Activated naive CD8-positive, alpha-beta T cell treated with anti-CD3 and anti-CD28 coated beads, Interleukin-2, amount 10 ng/mL, durations not matched to agents 7 days and 5 days (primary cell): ENCODE measurements at places on chromosomes 1 and 21.

GRCh38 chr1:214281021-214281719 is at the start of gene SMYD2:
Gene SMYD2, plus strand, starts transcription at chr1:214281159. Its CDS starts 96 bp downstream, at chr1:214281255.
- peaks cover 37% of the 10 kb centered on the region for H3K4me1 ChIP-seq
- peak within 1 kb of the TSS; percentile 88 for H3K27ac ChIP-seq
- H3K4me3 ChIP-seq = peak within 1 kb of the TSS; percentile 98
- H3K27me3 ChIP-seq = no peaks in the 10 kb centered on the region

DNA sequence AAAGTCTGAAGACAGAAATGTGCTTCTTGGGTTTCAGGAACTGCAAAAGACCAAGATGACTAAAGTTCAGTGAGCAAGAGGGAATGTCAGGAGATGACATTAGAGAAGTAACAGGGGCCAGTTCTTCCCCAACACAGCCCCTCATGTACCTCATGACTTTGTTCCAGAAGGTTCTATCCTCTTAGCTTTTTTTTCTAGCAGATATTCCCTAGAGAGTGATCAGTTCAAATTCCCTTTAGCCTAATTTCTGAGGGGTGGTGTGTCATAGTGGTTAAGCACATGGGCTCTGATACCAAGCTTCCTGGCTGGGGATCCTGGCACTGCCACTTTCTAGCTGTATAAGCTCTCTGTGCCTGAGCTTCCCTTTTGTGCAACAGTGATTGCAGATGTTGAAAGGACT is 108.0 kb downstream of the LBR start:
- no peak overlapping the region for H3K4me3 ChIP-seq
- DNase-seq = no peak
- H3K27ac ChIP-seq = no peak overlapping the region
- peaks cover 2% of the 10 kb centered on the region for H3K36me3 ChIP-seq
- H3K27me3 ChIP-seq = peaks cover 2% of the 10 kb centered on the region

- DNase-seq = no peak
- H3K4me1 ChIP-seq = no peaks in the 10 kb centered on the region
- H3K4me3 ChIP-seq = no peak overlapping the region
These were observed 76.3 kb downstream of the LRRC53 start for GRCh38 chr1:74436078-74436477.

DNA sequence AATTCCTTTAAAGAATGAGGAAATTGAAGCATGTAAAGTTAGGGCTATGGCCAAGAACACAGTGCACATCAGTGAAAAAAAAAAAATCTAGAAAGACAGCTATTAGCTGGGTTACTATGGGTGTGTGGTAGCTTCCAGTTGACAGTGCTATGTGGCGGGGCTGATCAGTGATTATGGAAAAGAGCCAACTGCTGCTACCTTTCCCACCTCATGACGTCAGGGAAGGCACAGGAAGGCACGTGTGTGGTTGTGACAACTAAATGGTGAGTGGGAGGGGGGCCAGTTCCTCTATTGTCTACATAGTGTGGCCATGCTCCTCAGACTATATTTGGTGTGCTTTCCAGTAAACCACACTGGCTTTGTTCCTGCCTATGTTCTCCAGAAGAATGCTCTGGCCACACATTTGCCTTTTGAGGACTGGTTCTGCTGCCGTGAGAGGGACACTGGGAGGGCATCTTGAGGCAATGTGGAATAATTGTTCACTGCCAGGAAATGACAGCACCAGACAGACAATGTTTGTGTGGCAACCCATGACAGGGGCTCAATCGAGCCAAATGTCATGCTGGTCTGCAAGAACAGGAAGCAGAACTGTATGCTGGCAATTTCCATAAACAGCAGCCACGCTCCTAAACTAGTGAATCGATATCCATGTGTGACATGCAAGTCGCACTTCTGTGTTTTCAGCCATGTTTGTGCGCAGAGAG is 3.0 kb upstream of the SDE2 start:
- peak overlapping the region; percentile 80 for H3K27ac ChIP-seq
- H3K36me3 ChIP-seq = peaks cover 3% of the 10 kb centered on the region
- no peaks in the 10 kb centered on the region for H3K27me3 ChIP-seq

DNA sequence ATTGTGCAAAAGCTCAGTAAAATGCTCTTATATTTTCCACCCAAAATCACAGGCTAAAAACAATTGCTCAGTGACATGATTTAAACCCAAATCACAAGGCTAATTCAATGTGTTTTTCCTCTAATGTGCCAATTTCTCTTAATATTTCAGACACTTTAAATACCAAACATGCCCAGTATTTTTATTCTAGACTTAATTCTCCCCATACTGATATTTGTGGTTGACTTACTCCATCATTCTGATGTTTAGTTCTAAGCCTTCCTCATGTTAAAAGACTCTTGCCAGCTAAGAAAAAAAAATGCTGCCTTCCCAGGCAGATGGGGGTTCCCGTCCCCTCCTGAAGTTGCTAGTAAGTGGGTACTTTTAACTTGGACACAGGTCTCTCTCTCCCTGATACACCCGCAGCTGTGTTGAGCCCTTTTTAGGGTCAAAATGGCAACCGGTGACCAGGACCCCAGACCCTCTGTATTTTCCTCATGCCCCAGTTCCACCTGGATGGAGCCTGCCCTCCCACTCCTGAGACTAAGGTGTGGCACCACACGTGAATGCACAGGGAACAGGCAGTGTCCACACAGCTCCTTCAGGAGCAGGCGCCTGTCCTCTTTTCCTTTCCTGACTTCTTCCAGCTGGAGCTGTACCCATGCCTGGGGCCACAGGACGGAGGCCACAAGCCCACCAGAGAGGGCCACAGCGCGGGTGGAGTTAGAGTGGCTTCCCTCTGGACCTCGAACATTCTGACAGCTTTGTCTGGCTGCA is 118.9 kb downstream of the RIPK4 start:
- no peaks in the 10 kb centered on the region for H3K4me1 ChIP-seq
- no peak overlapping the region for H3K4me3 ChIP-seq
- H3K36me3 ChIP-seq = no peaks in the 10 kb centered on the region
- peaks cover 8% of the 10 kb centered on the region for H3K27me3 ChIP-seq

GRCh38 chr21:26025536-26026512 is 144.7 kb downstream of the APP start:
- peaks cover 7% of the 10 kb centered on the region for H3K36me3 ChIP-seq
- no peaks in the 10 kb centered on the region for H3K27me3 ChIP-seq
- peaks cover 1% of the 10 kb centered on the region for H3K4me1 ChIP-seq
- DNase-seq = no peak
- H3K27ac ChIP-seq = no peak overlapping the region

DNA sequence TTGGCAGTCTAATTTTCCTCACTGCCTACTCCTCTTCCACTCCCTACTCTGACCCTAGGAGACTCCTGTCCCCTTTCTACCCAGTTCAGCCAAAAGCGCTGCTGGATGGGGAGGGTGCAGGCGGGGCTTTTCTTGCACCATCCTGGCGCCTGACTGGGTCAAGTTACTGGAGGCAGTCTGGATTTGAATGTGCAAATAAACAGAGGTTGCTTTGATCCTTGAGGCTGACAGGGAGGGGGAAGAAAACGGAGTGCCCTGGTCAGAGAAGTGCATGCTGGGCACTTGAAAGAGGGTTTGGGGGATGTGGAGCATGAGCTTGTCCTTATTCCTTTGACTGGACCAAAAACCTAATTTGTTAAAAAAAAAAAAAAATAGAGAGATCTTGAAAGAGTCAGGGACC is 76.8 kb upstream of the SOX13 start:
- peaks cover 3% of the 10 kb centered on the region for H3K4me1 ChIP-seq
- no peak overlapping the region for H3K4me3 ChIP-seq
- peaks cover 4% of the 10 kb centered on the region for H3K36me3 ChIP-seq
- DNase-seq = no peak
- H3K27me3 ChIP-seq = peaks cover 7% of the 10 kb centered on the region

- H3K27ac ChIP-seq = no peak overlapping the region
- no peak overlapping the region for H3K4me3 ChIP-seq
- no peaks in the 10 kb centered on the region for H3K36me3 ChIP-seq
- no peaks in the 10 kb centered on the region for H3K27me3 ChIP-seq
- DNase-seq = no peak
- peaks cover 38% of the 10 kb centered on the region for H3K4me1 ChIP-seq
These were observed 39.0 kb upstream of the IL20 start for GRCh38 chr1:206826394-206826793.

GRCh38 chr1:2121101-2121691 is 71.0 kb downstream of the PRKCZ start:
- H3K36me3 ChIP-seq = peaks cover 8% of the 10 kb centered on the region
- no peak for DNase-seq
- peaks cover 3% of the 10 kb centered on the region for H3K27me3 ChIP-seq
- H3K27ac ChIP-seq = peak overlapping the region; percentile 93

DNA sequence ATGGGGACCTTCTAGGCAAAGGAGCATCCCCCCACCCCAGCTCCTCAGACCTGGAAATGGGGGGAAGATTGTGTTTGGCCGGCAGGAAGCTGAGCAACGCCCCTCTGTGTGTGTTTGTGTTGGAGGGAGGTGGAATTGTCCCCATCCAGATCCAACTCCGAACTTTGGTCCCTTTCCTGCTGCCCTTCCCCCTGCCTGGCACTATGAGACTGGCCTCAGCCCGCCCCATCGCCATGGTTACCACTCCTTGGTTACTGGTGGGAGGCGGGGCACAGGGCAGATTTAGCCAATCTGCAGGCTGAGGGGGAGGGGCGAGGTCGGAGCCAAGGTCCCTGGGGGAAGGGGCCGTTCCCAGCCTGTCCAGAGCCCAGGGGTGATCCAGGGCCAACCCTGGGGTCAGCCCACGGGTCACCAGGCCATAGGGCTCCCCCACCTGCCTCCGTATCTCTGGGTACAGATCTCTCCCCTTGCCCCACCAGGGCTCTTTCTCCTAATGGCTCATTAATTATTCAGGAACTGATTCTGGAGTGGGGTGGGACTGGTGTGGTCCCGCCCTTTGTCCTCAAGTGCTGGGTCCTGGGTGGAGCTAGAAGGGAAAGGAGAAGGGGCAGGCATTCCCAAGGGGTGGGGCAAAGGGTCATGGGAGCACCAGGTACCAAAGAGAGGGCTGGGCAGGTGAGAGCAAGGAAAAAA is 15.2 kb downstream of the PTPRF start:
- H3K27me3 ChIP-seq = peaks cover 6% of the 10 kb centered on the region
- H3K4me3 ChIP-seq = no peak overlapping the region
- H3K27ac ChIP-seq = no peak overlapping the region
- H3K4me1 ChIP-seq = peaks cover 4% of the 10 kb centered on the region
- no peak for DNase-seq
- H3K36me3 ChIP-seq = no peaks in the 10 kb centered on the region

- no peak overlapping the region for H3K4me3 ChIP-seq
- no peak for DNase-seq
These were observed 22.2 kb downstream of the SLC25A33 start for GRCh38 chr1:9561429-9561828.

- peaks cover 22% of the 10 kb centered on the region for H3K4me1 ChIP-seq
- H3K27ac ChIP-seq = no peak overlapping the region
- H3K36me3 ChIP-seq = peaks cover 11% of the 10 kb centered on the region
- DNase-seq = no peak
- H3K27me3 ChIP-seq = no peaks in the 10 kb centered on the region
These were observed 39.9 kb downstream of the ACP6 start for GRCh38 chr1:147630447-147630846.

DNA sequence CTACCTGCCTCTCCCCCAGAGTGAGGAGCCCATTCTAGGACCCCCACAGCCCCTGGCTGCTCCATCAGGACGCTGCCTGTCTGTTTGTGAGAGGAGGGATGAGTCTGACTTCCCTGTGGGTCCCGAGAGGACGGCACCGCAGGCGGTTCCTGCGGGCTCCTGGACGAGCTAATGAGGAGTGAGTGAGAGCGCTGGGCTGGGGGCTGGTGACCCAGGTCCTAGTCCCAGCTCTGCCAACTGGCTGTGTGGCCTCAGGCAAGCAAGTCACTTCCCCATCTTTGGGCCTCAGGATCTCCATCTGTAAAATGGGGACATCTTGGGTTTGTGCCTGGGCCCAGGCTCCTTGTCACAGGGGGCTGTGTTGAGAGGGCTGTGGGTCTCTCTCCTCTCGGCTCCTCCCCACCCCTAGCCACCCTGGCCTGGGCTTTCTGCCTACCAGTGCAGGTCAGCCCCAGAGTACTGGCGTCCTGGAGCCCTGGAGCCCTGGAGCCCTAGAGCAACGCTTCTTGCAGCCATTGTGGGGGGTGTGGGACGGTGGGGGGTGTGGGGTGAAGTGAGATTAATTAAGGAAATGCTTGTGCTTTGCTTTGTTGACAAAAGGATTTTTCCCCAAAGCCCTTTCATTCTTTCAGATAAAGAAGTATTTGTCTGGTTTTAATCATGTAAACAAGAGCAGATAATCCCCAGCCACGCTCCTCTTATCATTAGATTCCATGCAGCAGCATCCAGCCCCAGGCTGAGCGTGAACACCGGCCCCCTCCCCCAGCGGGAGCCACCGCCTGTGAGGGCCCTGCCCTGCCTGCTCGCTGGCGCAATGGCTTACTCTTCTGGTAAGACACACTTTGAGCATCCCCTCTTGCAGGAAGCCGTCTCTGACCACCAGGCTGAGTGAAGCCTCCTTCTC is 26.8 kb downstream of the SLC1A7 start:
- H3K36me3 ChIP-seq = no peaks in the 10 kb centered on the region
- no peak for DNase-seq
- peaks cover 2% of the 10 kb centered on the region for H3K27me3 ChIP-seq
- no peak overlapping the region for H3K27ac ChIP-seq
- H3K4me3 ChIP-seq = no peak overlapping the region

DNA sequence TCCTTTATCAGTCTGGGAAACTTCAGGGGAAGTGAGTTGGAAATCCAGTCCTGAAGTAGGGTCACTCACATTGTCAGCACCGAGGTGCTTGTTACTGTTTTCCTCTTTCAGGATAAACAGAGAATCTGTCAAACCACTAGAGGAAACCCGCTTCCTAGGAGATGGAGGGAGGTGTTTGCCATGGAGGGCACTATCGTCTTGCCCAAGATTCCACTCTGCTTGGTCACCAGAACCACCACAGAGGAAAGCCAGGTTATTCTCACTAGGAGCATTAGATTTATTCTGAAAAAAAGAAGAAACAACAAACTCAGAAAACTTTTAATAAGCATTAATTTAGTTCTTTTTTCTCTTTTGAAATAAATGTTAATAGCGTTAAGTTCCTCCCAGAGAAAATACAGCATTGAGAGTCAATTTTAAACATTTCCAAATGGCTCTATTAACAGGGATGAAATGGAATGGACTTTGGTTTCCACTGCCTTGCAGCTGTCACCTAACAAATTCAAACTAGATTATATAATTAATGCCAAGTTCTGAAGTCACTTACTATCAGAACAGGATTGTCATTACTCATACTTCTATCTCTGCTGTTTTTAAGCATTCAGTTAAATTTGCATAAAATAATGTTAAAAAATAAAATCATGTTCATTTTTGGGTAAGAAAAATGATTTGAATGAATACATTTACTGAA is 242.8 kb downstream of the CRB1 start:
- no peaks in the 10 kb centered on the region for H3K4me1 ChIP-seq
- DNase-seq = no peak

DNA sequence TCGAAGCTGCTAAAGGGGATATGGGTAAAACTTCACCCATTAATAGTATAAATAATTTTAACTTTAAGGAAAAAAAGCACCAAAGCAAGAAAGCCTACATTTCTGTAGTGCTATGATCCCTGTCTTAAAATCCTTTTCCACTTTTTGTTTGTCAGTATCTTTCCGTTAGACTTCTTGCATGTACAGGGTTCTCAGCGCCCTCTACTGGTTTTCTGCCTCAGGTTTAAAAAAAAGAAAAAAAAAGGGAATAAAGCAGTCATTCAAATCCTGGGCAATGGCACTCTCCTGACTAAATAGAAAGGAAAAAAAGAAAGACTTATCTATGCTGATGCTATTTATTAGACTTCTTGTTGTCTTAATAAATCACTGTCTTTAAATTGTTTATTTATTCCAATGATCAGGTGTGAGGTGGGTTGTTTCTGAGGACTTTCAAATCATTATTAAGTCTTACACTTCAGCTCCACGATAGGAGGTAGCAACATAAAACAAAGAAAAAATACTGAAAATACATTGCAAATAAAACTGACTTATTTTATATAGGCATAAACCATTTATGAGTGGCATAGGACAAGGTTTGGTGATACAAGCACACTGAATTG is 475.4 kb upstream of the NR5A2 start:
- no peaks in the 10 kb centered on the region for H3K36me3 ChIP-seq
- DNase-seq = no peak
